ENCODE measurements at places on chromosomes 11 and 22.

- no peak for DNase-seq
Observed at GRCh38 chr11:131002145-131002544, 85.9 kb upstream of the SNX19 start.

DNA sequence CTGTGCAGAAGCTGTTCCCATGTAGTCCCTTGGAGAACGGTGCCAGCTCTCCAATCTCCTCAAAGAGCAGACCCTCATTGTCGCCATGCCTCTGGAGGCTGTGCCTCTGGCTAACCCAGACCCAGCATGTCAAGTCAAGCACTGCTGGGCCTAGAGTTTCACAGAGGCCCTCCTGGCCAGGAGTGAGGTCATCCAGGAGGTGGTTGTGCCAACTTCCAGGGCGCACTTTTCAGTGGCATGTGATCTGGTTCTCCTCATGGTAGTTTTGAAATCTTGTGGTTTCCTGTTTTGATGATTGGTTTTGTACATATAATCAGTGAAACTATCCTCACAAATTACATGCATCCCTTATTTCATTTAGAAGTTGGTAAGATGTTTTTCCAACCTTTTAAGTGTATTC lies 78.9 kb downstream of the PPFIBP2 start:
- no peak for DNase-seq

DNA sequence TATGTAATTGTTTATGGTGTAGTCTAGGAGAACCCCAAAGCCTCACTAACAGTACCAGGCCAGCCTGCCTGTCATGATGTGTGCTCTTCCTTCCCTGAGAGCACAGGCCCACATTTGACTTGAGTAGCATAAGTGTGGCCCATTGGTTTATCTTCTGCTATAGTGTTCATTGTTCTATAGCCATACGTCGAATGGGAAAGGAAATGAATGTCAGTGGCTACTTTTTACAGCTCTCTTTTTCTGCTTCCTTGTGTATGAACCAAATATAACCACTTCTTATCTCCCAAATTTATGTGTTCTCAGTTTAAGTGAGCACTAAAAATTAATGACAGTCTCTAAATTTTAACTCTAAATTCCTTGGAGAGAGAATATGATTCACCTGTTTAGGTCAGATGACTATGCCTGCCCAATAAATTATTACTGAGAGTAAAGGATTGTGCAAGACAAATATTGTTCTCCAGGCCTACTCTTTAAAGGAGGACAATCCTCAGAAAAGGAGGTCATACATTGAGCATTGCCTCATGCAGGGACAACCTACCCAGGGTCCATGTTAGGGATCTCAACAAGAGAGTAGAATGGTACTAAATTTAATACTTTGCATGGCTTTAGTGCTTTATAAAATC lies 222.9 kb upstream of the ARHGAP20 start:
- DNase-seq: no peak

GRCh38 chr11:110433393-110434333 lies 3.9 kb downstream of the FDX1 start:
- DNase-seq: peak; percentile 65

- DNase-seq: no peak
Observed at GRCh38 chr11:120746376-120746775, 234.8 kb downstream of the GRIK4 start.

- DNase-seq: no peak
Observed at GRCh38 chr11:1387521-1387920, 2.2 kb upstream of the BRSK2 start.

DNA sequence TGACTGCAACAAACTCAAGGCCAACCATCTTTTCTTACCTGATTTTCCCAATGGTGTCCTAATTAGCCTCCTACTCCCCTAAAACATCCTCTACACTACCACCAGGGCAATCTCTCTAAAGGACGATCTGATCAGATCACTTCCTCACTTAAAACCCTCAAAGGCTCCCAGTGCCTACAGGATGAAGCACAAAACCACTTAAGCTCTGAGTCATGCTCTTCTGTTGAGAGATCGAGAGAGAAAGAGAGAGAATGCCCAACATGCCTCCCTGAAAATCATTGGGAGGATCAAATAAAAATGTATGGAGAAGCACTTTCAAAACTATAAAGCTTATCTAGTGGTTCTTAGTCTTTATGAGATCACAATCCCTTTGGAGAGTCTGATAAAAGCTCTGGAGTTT lies 171.1 kb downstream of the CADM1 start:
- DNase-seq: peak; percentile 55

- no peak for DNase-seq
Observed at GRCh38 chr22:17476838-17477237, 86.5 kb upstream of the SLC25A18 start.

GRCh38 chr11:128689948-128690664 lies 3.8 kb upstream of the FLI1 start:
- DNase-seq: peak; percentile 29

- DNase-seq: no peak
Observed at GRCh38 chr22:23240639-23241389, 60.5 kb downstream of the BCR start.

DNA sequence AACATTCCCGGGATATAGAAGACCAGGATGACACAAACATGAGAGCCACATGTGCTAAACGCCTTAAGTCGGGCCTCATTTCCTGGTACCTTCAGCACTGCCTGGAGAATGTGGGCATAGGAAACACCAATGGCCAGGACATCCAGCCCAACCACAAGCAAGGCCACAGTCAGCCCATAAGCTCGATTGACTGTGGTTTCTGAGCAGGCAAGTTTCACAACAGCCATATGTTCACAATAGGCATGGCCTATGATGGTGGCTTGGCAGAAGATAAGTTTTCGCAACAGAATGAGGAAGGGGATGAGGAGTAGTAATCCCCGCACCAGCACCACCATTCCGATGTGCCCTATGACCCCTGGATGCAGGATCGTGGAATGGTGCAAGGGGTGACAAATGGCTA lies 26.9 kb upstream of the OR56A1 start:
- no peak for DNase-seq

DNA sequence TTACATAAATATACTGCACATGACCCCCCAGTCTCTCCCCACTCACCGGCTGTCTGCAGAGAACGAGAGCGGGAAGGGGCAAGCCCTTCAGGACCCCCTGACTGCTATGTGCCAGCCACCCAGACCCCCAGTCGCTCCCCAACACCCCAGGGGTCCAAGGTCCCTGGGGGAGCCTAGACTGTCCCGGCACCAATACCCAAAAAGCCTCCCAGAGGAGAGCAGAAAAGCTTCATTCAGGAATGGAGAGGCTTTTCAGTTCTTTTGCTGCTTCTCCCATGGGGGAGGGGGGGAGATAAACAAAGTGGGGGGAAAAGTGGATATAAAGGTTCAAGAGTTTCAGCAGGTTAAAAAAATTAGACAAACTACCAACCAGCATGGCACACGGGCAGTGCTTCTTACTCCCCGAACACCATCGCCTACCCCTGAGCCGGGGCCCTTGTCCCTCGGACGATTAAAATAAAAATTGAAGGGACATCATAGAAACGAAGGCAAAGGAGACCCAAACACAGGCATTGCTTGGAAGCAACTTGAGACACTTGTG lies 1.3 kb downstream of the CSNK1E start:
- DNase-seq: peak; percentile 45

DNA sequence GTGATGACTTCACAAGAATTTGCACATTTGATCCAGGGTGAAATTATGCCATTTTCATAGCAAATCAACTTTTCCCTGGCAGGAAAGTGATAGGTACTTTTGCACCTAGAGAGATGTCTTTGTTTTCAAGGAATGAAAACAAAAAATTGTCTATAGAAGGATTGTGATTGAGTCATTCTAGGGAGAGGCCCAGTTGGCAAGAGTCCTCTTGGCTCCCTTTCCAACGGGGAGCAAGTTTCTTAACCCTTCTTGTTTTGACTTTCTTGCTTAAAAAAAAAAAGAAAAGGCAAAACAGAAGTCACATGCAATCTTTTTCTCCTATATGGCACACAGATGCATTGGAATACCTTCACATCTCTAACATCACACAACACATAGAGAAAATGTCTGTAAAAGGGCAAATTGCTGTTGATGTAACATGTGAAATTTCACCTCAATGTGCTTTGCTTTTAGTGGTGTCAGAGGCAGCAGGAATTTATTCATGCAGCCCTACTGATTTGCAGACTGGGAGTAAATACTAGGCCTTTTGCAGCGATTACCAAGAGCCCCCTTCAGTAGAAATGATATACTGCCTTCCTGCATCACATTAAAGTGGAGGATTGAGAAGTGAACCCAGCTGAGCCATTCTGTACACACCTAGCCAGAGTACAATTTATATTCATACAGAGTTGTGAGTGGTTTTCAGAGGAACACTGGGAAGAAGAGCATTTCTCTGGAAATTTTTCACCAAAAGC lies 290.7 kb upstream of the MPPED2 start:
- DNase-seq: no peak

DNA sequence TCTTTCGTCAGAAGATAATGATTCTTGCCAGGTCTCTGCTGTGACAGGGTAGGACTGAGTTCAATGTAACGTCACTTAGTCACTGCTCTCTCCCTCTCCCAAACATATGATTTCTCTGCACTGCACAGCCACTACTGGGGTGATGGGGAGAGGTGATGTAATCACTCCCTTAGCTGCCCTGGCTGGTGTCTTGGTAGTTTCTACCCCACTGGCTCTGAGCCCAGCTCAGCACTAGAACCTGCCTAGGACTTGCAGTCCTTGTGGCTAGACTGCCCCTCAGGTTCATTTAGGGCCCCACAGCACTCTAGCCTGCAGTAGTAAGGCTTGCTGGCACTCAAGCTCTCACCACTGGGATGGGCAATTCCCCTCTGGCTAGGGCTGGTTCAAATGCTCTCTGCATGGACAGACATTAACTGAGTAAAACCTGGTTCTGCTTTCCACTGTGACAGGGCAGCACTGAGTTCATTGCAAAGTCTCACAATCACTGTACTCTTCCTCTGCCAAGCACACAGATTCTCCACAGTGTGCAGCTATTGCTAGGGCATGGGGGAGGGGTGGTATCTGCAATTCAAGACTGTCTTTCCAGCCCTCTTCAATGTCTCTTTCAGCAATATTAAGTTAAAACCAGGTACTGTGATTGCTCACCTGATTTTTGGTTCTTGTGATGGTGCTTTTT lies 571.4 kb upstream of the FAT3 start:
- DNase-seq: peak; percentile 3

- DNase-seq: peak; percentile 94
Observed at GRCh38 chr11:67032830-67033551, 10.1 kb downstream of the SYT12 start.

DNA sequence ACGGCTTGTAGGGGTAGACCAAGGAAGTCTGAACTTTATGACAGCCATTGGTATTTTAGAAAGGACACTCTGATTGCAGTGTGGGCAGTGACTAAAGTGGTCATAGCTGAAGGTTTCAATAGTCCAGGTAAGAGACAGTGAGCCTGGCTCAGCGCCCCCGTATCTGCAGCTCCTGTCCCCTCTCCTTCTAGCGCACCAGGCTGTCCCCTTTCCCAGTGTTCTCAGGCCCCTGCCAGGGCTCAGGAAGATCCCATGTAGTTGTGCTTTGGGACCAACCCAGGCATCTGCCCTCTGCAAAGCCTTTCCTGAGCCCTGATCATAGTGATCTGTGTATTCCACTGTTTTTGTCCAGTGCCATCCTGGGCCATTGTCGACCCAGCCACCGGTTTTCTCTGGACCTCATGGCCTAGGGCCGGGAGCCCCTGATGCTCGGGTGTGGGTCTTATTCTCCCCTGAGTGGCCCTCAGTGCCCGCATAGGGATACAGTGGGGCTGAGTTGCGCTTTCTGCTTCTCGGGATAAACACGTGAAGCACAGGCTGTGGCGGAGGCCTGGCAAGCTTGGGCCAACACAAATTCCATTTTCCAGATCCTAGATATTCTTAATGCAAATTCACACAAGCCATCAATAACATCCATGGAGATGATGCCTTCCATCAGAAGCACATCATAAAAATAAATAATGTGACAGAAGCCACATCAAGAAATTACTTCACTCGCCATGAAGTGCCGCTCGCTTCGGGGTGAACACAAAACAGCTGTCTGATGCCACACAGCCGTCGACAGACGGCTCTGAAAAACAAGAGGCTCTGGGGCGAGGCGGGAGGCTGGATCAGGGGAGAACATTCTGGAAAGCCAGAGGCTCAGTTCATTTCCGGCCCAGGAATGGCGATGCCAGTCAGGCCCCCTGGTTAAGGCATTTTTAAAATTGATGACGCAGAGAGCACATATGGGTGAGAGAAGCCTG lies 805.0 kb downstream of the TBC1D22A start:
- DNase-seq: no peak

DNA sequence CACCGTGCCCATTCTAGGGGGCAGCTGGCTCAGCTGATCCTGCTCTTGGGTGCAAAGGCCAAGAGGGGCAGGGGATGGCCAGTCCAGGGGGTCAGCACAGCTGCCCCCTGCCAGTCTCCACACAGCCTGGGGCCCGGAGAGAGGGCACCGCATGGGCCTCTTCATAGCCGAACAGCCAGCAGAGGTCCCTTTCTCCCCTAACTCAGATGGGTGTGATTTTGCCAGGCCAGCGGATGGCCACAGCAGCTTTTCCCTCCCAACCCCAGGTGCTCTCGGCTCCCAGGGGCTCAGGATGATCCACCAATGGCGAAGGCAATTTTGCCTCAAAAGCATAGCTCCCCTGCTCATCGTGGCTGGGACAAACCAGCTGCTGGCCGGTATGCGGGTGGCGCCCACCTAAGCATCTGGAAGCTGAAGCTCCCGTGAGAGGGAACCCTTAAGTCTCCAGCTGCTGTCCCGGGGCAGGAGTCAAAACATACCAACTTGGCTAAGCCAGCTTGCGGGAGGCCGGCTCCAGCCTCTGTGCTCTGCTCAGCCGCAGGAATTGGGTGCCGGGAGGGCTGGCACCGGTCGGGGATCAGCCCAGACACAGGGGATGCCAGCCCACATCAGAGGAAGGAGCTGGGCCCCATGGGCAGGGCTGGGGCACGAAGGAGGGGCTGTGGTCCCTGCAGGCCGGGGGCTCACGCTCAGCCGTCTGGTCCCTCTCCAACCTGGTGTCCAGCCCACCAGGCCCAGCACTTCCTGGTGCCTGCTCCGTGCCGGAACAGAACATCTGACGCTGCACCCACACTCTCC lies 30.5 kb upstream of the GNB1L start:
- DNase-seq: no peak

DNA sequence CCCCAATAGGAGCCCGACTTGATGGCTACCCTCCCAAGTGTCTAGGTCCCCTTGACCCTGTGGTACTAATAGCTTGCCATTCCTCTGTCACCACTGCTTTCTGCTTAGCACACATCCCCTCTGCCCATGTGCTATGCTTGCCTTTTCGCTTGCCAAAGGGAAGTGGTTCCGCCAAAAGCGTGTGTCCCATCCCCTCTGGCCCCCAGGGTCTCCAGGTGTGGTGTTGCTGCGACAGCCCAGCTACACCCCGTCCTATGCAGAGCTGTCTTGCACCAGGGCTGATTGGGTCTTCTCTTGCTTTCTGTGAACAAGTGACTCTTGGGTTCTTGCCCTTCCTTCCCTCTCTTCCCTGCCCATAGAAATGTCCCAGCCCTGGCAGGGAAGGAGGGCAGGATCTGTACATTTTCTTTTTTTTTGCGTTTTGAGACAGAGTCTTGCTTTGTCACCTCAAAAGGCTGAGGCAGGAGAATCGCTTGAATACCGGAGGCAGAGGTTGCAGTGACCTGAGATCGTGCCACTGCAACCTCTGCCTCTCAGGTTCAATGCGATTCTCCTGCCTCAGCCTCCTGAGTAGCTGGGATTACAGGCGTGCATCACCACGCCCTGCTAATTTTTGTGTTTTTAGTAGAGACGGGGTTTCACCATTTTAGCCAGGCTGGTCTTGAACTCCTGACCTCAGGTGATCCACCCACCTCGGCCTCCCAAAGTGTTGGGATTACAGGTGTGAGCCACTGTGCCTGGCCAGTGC lies 3.9 kb downstream of the TANGO2 start:
- no peak for DNase-seq

GRCh38 chr11:70906101-70906500 lies 346.3 kb downstream of the SHANK2 start:
- DNase-seq: no peak

- DNase-seq: no peak
Observed at GRCh38 chr11:280706-281485, 2.7 kb downstream of the NLRP6 start.
